ENCODE measurements at places on chromosomes 16 and 17.

DNA sequence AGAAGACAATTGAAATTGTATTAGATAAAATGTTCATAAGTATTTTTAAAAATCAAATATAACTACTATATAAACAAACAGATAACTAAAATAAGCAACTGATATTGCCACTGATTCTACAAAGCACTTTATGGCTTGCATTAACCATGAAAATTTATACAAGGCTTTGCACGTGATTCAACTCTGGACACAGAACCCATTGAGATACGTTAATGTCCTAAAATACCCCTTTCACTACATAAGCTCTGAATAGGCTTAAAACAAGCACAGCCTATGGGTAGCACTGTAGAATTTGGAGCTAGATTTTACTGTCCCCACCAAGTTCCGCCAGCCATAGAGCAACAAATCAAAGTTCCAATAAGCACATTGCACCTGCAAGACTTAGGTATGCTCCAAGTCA lies 4.5 kb downstream of the ZNF652 start:
- no peak for DNase-seq

GRCh38 chr17:65294181-65294719 lies 157.1 kb downstream of the RGS9 start:
- peak; percentile 4 for DNase-seq

- no peak for DNase-seq
Measured at GRCh38 chr17:17573912-17574311, 17.6 kb downstream of the PEMT start.

DNA sequence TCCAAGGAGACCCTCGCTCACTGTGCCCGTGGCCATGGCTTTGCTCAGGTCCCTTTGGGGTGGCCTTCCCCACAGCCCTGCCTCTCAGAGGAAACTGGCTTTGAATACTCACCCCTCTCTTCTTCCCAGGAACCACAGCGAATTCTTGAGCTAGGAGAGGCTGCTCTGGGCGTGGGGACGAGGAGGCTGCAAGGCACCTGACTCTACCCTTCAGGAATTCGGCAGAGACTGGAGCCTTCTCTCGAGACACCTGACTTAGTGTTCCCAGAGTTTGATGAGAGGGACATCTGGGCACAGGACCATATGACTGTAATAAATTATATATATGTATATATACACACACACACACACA lies 6.2 kb downstream of the LLGL2 start:
- DNase-seq = no peak

DNA sequence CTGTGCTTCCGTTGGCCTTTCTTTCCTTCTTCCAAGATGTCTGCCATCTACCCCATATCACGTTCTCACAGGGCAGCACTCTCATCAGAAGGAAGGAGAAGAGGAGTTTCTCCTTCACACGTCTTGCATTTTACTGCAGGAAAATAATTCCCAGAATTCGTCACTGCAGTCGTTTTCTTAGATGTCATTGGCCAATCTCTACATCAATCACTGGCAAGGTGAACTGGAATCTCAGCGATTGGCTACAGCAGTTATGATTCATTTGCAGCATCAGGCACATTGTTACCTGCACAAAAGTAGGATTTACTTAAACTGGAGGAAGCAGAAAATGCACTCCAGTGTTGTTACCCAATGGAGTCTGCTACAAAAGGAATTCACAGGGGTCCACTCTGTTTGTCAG lies 277.2 kb upstream of the RBFOX1 start:
- no peak for DNase-seq

Data from NCI-H446 (cell line).